Thoracic aorta (tissue), 2 donors: ENCODE measurements at places on chromosomes 12 and 14.

GRCh38 chr12:125651625-125652024 is 586.4 kb downstream of the AACS start:
- no peak for DNase-seq

GRCh38 chr12:79300199-79300568 is 390.6 kb downstream of the PAWR start:
- no peak for DNase-seq

- DNase-seq, result no peak
Measured at GRCh38 chr14:54730156-54730961, 163.4 kb downstream of the SAMD4A start.

- DNase-seq, result no peak
Measured at GRCh38 chr14:57656853-57657252, 163.2 kb upstream of the CCDC198 start.

DNA sequence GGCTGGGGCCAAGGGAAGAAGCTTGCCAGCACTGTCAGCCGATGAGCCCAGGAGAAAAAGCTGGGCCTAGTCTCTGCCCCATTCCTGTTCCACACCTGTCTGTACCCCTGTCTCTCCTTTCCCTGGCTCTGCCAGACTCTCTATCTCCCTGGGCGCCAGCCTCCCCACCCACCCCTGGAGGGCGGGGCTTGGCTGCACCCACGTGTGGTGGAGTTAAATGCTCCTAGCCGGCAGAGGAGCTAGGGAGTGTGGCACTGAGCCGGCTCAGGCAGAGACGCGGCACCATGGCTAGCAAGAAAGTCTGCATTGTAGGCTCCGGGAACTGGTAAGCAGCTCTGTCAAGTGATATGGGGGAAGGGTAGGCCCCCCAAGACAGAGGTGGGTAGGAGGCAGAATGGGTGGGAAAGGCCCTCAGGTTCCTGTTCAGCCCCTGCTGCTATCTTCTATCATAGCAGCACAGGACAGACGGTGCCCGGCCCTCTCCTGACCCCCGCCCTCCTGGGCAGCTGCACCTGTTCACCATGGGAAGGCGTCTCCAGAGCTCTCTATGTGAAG is at the start of gene GPD1:
GPD1 (plus strand) TSS at position 242 of the 555 bp plus-strand sequence; CDS start at position 285, 43 bp downstream.
- DNase-seq, result no peak

DNA sequence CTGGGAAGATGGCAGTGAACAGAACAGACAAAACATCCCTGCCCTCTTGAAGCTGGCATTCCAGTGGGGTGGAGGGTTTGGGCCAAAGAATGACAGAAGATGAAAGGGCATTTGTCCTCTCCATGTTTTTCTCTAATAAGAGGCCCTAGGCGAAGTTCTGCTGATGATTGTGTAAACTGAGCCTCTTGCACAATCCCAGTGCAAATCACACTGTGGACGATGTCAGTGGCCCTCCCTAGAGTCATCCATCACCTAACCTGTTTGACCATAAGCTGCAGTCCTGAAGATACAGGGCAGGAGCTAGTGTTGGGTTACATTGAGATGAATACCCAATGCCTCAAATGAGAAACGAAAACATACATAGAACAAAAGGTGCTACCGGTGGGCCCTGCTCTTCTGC is 622.4 kb upstream of the TBX3 start:
- no peak for DNase-seq

DNA sequence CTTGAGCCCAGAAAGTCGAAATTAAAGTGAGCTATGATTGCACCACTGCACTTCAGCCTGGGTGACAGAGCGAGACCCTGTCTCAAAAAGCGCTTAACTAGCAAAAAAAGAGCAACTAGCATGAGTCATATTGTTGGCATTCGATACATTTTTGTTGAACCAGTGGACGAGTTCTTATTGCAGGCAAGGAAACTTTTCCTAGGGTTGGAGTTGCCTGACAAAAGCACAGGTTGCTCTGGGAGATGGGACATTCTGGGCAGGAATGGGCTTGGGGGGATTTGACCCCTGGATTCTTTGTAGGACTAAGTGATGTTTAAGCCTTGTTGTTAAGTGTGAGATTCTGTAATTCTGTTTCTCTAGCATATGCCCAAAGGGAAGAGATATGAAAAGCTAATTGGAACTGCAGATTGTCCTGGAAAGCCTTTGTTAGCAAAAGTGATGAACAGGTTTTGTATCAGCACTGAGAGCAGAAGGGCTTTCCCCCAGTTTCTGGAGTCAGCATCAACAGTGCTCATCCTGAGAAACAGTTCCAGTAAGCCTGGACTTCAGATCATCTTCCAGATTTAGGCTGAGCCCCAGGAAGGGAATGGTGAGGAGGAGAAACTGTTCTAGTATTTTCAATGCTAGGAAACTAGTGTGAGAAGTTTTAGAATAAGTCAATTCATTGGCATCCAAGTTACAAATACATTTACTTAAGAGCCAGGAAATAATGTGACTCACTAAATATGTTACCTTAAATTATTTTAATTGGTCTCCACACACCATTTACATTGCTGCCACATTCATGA is 123.1 kb downstream of the SRGAP1 start:
- DNase-seq, result no peak

DNA sequence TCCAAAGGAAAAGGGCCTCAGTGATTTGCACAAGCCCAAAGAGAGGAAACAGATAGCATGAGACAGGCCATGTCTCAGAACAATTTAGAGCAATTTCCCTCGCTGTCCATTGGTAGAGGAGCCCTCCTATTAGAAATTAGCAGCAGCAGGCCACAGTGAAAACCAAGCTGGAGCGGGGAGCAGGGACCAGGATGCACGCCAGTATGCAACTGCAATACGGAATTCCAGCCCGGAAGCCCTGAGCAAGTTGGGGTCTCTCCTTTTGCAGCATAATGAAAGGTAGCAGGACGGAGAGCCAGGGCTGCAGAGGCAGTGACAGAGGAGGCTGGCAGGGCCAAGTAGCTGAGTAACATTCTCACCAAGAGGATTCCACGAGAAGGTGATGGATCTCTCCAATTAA is 84.9 kb upstream of the CLMN start:
- DNase-seq, result no peak

DNA sequence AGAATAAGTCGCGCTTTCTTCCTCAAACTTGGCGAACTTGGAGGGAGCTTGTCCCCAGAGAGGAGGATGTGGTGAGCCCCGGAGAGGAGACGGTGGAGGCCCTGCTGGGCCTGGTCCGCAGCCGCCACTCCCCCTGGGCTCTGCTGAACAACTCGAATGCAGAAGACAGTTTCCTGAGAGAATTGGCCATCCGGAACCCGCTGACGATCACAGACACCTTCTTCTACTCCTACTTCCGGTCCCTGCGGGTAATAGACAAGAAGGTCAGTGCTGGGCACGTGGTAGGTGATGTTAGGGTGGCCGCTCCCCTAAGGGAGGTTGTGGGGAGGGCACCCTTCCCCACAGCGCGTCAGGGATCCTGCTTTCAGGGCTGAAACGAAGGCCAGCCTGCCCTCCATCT is 1.6 kb downstream of the LRRC43 start:
- no peak for DNase-seq

GRCh38 chr12:117098024-117098360 is 1.2 kb downstream of the TESC start:
- DNase-seq, result no peak

DNA sequence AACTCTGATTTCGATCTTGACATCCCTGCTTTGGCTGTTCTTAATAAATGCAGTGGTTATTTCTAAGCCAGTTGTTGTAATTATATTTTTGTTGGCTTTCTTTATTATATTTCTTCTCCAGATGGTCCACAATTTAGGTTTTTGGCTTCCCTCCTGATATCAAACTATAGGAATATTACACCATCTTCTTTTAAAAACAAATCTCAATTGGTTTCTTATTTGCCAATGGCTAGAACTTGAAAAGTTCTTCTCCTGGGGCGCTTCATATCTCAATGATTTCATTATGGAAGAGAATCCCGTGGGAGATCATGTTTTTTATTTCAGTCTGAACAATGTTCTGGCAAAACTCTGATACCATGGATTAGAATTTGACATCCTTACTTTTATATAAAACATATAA is 292.3 kb downstream of the FLRT2 start:
- DNase-seq, result no peak

DNA sequence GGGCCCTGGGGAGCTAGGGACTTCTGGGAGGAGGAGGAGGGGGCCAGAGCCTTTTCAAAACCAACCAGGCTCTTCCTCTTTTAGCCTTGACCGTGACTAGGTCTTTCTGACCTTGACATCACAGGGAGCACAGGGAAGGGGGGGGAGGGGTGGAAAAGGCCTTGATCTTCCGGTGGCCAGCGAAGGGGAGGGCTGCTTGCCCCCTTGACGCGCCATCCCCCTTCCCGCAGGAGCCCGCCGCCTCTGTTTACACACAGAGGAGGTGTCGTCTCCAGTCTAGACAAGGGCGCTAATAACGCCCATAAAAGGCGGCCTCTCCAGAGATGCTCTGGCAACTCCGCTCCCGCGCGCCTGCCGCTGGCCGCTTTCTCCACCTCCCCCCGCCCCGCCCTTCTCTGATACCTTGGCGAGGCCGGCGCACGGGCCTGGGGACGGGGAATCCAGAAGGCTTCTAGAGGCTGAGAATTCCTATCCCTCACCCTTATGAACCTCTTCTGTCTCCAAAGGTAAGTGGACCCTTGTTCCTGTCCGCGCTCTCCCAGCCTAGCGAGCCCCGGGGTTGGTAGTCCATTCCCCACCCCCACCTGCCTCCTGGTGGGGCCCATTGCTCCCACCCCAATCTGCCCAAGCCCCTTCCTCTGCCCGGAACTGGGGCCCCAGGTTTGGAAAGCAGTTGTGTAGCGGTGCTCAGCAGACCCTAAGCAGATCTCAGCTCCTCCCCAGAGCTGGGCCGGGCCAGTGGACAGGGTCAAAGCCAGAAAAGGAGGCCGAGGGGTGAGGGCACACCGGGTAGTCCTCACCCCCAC is 4.9 kb upstream of the HOXC12 start:
- no peak for DNase-seq

GRCh38 chr12:69102856-69103255 is 136.5 kb upstream of the CPSF6 start:
- DNase-seq, result no peak

DNA sequence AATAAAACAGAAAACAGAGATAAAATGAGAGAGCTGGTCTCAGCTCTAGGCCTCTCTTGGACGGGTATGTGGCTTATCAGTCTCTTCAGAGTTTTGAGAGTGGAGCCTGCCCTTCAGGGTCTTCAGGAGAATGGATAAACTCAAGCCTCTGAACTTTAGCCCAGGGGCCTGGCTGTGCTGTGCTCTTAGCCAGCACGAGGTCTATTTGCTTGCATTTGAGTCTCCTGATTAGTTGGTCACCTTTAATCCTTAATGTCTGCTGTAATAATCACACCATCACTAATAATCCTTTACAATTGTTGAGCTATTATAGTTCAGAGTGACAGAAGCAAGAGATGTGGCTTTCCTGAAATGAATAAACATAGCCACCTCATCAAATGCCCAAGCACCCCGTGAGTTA is 24.3 kb downstream of the KRT80 start:
- no peak for DNase-seq

- no peak for DNase-seq
Measured at GRCh38 chr14:38238332-38238731, 17.6 kb downstream of the CLEC14A start.

DNA sequence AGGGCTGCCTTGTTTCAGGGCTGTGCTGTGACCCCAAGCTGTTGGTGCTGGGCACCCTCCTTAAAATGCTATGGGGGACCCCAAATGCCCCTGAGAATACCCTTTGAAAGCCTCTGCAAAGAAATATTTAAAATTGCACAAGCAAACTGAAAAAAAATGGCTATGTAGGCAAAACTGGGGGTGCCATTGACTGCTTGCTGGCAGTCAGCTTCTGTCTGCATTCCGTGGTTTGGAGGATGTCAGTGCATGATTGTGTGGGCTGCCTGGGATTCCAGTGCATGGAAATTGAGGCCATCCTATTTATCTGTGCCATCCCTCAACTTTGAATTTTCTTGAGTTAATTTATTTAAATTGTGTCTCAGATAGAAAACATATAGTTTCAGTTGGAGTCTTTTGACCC is 113.7 kb upstream of the RTL1 start:
- no peak for DNase-seq

GRCh38 chr12:85065837-85066482 is 29.8 kb downstream of the LRRIQ1 start:
- no peak for DNase-seq
